ENCODE measurements at places on chromosomes 1 and 21.

DNA sequence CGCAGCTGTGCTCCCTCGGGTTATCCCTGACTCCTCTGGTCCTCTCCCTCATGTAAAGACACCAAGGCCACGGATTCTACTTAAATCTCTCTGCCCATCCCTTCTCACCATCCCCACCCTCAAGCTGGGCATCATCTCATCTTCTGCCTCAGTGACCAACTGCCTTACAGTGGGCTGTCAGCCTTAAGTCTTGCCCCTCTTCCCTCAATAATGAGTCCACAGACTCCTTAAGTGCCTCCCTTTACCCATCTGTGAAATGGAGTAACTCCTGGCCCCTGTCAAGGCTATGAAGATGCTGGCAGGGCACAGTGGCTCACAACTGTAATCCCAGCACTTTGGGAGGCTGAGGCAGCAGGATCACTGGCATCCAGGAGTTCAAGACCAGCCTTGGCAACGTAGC lies 12.1 kb downstream of the SH3BGRL3 start:
- no peak overlapping the region for H3K4me3 ChIP-seq
- H3K4me1 ChIP-seq = no peaks in the 10 kb centered on the region
- H3K27ac ChIP-seq = no peak overlapping the region
- DNase-seq = no peak
- H3K27me3 ChIP-seq = no peaks in the 10 kb centered on the region
- H3K36me3 ChIP-seq = no peaks in the 10 kb centered on the region

GRCh38 chr1:182460550-182460951 lies 10.6 kb downstream of the RGSL1 start:
- H3K27me3 ChIP-seq = no peaks in the 10 kb centered on the region
- H3K36me3 ChIP-seq = no peaks in the 10 kb centered on the region
- H3K27ac ChIP-seq = no peak overlapping the region
- H3K4me1 ChIP-seq = no peaks in the 10 kb centered on the region

- DNase-seq = no peak
- no peak overlapping the region for H3K4me3 ChIP-seq
- no peak overlapping the region for H3K27ac ChIP-seq
- peaks cover 10% of the 10 kb centered on the region for H3K4me1 ChIP-seq
These were observed 29.6 kb downstream of the RGS5 start for GRCh38 chr1:163173121-163173520.

- H3K4me1 ChIP-seq = no peaks in the 10 kb centered on the region
- DNase-seq = no peak
- H3K36me3 ChIP-seq = no peaks in the 10 kb centered on the region
- H3K4me3 ChIP-seq = no peak overlapping the region
- H3K27me3 ChIP-seq = no peaks in the 10 kb centered on the region
These were observed 39.4 kb downstream of the ZP4 start for GRCh38 chr1:237851210-237851845.

GRCh38 chr21:46555678-46556077 lies 49.2 kb downstream of the S100B start:
- no peaks in the 10 kb centered on the region for H3K27me3 ChIP-seq
- no peaks in the 10 kb centered on the region for H3K4me1 ChIP-seq
- DNase-seq = no peak
- peaks cover 55% of the 10 kb centered on the region for H3K36me3 ChIP-seq
- no peak overlapping the region for H3K4me3 ChIP-seq
- H3K27ac ChIP-seq = no peak overlapping the region

DNA sequence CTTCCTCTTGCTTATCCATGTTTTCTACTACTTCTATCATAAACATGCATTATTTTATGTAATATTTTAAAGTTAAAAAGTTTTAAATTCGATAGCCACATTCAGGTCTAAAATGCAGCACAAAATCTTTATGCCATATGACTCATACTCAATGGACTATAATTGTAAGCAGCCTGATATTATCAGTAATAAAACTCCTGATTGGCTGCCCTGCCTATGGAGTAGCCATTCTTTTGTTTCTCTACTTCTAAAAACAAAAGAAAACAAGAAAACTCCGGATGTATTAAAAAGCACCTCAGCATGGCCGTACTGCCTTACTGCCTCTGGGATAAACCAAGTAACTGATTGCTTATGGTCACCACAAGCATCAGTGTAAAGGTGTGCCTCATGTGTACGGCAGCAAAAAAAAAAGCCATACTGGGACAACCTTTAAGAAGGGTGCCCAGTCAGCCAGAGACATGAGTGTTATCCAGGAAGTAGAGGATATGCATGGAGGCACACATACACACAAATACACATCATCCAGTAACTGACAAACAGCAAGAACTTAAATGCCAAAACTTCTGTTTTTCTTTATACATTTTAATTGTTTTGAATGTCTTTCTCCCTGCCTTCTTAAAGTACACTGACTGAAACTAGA lies 9.2 kb downstream of the SLC35D1 start:
- H3K27me3 ChIP-seq = no peaks in the 10 kb centered on the region
- no peaks in the 10 kb centered on the region for H3K4me1 ChIP-seq
- H3K4me3 ChIP-seq = no peak overlapping the region
- no peak for DNase-seq
- H3K36me3 ChIP-seq = peaks cover 80% of the 10 kb centered on the region
- no peak overlapping the region for H3K27ac ChIP-seq

GRCh38 chr1:44227211-44227610 lies 13.9 kb downstream of the DMAP1 start:
- no peaks in the 10 kb centered on the region for H3K36me3 ChIP-seq
- no peak overlapping the region for H3K4me3 ChIP-seq
- no peak for DNase-seq

- no peak for DNase-seq
- H3K4me1 ChIP-seq = peaks cover 11% of the 10 kb centered on the region
- H3K27ac ChIP-seq = peak overlapping the region; percentile 41
- no peaks in the 10 kb centered on the region for H3K27me3 ChIP-seq
These were observed 154.5 kb upstream of the SPAG17 start for GRCh38 chr1:118339400-118340124.

- no peak for DNase-seq
- no peaks in the 10 kb centered on the region for H3K4me1 ChIP-seq
- H3K27ac ChIP-seq = no peak overlapping the region
- no peaks in the 10 kb centered on the region for H3K27me3 ChIP-seq
These were observed 68.3 kb upstream of the TARDBP start for GRCh38 chr1:10943991-10944730.

- no peaks in the 10 kb centered on the region for H3K27me3 ChIP-seq
- no peaks in the 10 kb centered on the region for H3K4me1 ChIP-seq
- peaks cover 90% of the 10 kb centered on the region for H3K36me3 ChIP-seq
- peak; percentile 27 for DNase-seq
- H3K4me3 ChIP-seq = no peak overlapping the region
These were observed 18.9 kb upstream of the SPATC1L start for GRCh38 chr21:46203203-46203600.

GRCh38 chr1:203476216-203476814 lies 709 bp downstream of the PRELP start:
- no peaks in the 10 kb centered on the region for H3K36me3 ChIP-seq
- H3K27ac ChIP-seq = no peak overlapping the region
- peaks cover 16% of the 10 kb centered on the region for H3K4me1 ChIP-seq

DNA sequence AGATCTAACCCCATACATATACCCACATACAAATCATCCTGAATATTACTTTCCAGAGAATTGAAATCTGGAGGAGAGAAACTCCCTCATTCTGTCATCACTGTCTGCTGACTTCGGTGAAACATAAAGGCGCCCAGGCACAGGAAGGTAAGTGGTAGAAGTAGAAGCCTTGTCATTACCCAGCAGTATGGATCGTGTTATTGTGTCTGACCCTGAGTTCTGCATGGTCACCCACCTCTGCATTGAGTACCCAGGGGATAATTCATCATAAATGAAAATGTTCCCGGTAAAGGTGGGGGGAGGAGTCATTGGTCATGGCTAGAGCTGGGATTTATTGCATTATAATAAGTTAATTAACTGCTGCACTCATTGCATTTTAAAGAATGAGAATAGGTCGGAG lies 342.6 kb upstream of the PKN2 start:
- no peaks in the 10 kb centered on the region for H3K36me3 ChIP-seq
- no peak overlapping the region for H3K4me3 ChIP-seq
- DNase-seq = no peak
- no peak overlapping the region for H3K27ac ChIP-seq

- DNase-seq = no peak
- H3K4me3 ChIP-seq = no peak overlapping the region
- peaks cover 92% of the 10 kb centered on the region for H3K36me3 ChIP-seq
- peaks cover 6% of the 10 kb centered on the region for H3K4me1 ChIP-seq
- no peak overlapping the region for H3K27ac ChIP-seq
These were observed 25.8 kb upstream of the LSS start for GRCh38 chr21:46254208-46254975.

GRCh38 chr1:100905181-100905580 lies 9.3 kb downstream of the SLC30A7 start:
- H3K27me3 ChIP-seq = no peaks in the 10 kb centered on the region
- H3K4me1 ChIP-seq = no peaks in the 10 kb centered on the region
- DNase-seq = no peak

- no peak overlapping the region for H3K27ac ChIP-seq
- H3K4me3 ChIP-seq = no peak overlapping the region
- no peaks in the 10 kb centered on the region for H3K27me3 ChIP-seq
- DNase-seq = no peak
These were observed 68.2 kb downstream of the POFUT2 start for GRCh38 chr21:45219517-45219916.

DNA sequence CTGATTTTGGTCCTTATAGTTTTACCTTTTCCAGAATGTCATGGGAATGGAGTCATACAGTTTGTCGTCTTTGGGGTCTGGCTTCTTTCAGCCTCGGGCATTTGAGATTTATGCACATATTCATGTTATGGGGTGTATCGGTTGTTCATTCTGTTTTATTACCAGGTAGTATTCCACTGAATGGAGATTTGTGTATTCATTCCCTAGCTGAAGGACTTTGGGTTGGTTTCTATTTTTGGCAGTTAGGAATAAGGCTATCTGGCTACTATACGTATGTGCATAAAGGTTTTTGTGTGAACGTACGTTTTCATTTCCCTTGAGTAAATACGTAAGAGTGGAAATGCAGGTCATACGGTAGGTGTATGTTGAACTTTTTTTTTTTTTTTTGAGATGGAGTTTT lies 65.1 kb downstream of the ACTL8 start:
- no peaks in the 10 kb centered on the region for H3K36me3 ChIP-seq
- no peak overlapping the region for H3K4me3 ChIP-seq
- no peaks in the 10 kb centered on the region for H3K4me1 ChIP-seq
- no peak overlapping the region for H3K27ac ChIP-seq

DNA sequence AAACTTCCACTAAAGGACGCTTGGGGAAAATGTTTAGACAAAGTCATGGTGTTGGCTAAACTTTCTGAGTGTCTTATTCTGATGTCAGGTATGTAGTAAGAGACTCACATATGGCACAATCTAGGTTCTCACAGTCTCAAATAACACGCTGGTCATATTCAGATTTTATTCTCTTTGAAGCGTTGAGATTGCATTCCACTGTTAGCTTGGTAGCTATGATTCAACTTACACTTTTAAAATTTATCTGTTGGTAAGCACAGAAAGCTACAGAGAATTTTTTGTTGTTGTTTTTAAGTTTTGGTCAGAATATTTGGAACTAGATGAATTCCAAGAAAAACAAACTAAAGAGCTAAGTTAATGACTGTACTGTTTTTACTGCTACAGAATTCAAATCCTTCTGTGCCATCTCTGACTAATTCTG lies 126.7 kb downstream of the PRRX1 start:
- H3K4me3 ChIP-seq = no peak overlapping the region
- H3K36me3 ChIP-seq = no peaks in the 10 kb centered on the region
- H3K4me1 ChIP-seq = no peaks in the 10 kb centered on the region
- no peaks in the 10 kb centered on the region for H3K27me3 ChIP-seq
- no peak for DNase-seq
- no peak overlapping the region for H3K27ac ChIP-seq

Data from RWPE2 (cell line).